Activated effector memory CD4-positive, alpha-beta T cell treated with Interleukin-2 at 50 U/mL for 16 hours (primary cell): ENCODE measurements at places on chromosomes 4 and X.

DNA sequence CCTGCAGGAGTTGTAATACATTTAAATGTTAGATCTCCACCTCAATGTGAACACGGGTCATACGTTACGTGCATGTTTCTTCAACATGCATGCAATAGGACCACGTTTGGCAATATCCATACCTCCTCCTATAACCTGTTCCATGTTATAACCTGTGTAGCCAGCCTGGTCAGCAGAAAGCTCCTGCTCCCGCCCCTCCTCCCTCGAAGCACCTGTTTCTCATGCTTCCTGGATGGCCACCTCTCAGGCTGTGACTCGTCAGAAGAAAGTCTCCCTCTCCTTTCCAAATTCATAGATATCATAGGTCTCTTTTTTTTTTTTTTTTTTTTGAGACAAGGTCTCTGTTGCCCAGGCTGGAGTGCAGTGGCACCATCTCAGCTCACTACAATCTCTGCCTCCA is 96.5 kb downstream of the HMX1 start:
- no peak for DNase-seq

DNA sequence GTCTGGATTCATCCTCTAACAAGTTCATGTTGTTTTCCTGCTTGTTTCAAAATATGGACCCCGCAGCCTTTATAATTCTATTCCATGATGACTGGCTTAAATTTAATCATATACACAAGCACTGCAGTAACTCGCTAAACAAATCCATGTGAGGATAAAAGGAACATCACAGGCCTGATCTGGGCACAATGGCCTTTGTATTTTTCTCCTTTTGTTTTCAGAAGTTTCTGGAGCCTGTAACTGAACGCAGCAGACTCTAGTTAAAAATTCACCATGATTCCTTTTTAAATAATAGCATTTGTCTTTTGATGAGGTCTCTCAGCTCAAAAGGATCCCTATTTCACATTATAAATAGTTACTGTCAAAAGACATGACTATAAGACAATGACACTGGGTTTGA is 30.2 kb upstream of the TMEM184C start:
- no peak for DNase-seq

- DNase-seq = no peak
These were observed 221.6 kb downstream of the AFAP1 start for GRCh38 chr4:7717946-7718490.

- DNase-seq = no peak
These were observed 41.6 kb upstream of the UGDH start for GRCh38 chr4:39568805-39569204.

GRCh38 chrX:154036513-154036912 is 16.8 kb upstream of the IRAK1 start:
- DNase-seq = no peak

GRCh38 chr4:4794421-4794820 is 65.0 kb upstream of the MSX1 start:
- DNase-seq = no peak

GRCh38 chr4:120843849-120844527 is 78.5 kb downstream of the PRDM5 start:
- no peak for DNase-seq
